ENCODE measurements at places on chromosomes 6 and 20. TPM values are rescaled to one million over a fixed set of nuclear protein-coding genes. Genes with fewer than 3 reads are reported as not detected.

DNA sequence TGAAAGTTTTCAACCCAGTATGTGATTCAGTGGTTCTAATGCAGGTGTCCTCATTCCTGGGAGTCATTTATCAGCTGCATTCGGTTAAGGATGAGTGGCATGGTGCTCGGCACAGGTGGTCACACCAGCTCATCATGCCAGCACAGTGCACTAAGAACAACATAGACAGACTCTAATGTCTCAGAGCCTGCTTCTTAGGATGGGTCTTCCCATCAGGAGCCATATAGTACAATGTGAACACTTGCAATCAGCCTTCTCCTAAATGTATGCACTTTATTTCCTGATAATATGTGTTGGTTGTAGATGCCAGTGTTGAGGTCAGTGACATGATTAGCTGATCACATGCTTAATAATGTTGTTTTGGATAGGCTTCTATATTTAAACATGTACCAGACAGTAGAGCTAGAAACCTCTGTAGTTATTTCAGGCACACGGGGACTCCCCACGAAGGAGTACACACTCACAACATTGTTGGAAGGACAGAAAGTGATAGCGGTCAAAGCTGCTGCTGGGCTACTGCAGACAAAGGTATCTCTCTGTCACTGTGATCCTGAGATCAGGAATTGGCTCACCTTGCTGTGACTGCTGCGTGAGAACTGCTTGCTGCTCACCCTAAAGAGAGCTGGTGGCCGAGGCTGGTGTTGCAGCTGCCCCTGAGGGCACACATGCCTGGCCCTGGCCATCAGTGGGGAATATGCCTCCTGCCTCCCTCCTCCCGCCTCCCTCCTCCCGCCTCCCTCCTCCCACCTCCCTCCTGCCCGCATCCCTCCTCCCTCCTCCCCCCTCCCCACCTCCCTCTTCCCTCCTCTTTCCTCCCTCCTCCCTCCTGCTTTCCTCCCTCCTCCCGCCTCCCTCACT lies 195.4 kb downstream of the SMOC2 start:
- DNase-seq: no peak

Gene KHDRBS2
- not detected for total RNA-seq

- DNase-seq: no peak
These were observed 1009.3 kb downstream of the GRIK2 start for GRCh38 chr6:102402635-102403329.

Gene GSTA3
- total RNA-seq: not detected

DNA sequence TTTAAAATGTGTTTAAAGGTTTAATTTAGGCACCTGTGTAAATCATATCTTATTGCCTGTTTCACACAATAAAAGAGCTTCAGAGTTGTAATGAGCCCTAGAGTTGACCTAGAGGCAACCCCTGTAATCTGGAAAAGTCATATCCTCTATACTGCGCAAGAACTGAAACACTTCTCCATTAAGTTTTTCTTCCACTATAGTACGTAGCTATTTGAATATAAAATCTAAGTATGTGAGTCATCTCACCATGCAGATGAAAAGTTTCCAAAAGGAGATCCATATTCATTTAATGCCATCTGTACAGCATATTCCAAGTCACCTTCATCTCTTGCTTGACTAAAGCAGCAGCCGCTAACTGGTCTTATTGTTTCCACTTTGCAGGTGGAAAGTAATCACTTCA lies 26.0 kb upstream of the TAAR1 start:
- no peak for DNase-seq

Gene LAMP5
- 1.0 TPM for total RNA-seq

Gene DNAH8
- total RNA-seq: not detected

GRCh38 chr6:114450631-114451030 lies 107.8 kb upstream of the HS3ST5 start:
- no peak for DNase-seq

DNA sequence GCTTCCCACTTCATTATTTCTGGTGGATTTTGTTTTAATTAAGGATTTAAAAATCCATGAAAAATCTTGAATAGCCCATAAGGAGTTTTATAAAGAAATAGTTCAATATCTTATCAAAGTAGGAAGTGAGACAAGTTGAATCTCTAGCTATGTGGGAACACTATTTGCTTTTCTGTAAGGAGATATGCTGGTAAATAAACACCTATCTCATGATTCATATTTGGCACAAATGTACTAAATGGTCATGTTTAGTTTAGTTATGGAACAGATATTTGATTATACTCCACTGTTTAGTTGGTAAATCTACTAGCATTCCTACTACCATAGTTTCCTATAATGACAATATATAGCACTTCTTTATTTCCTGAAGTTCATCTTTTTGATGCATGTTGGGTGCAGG lies 239.9 kb upstream of the CEP162 start:
- no peak for DNase-seq

Gene SYCP2L
- not detected for total RNA-seq

Gene SOBP
- 2.5 TPM for total RNA-seq

GRCh38 chr6:162026843-162027242 lies 700.7 kb downstream of the PRKN start:
- DNase-seq: no peak

DNA sequence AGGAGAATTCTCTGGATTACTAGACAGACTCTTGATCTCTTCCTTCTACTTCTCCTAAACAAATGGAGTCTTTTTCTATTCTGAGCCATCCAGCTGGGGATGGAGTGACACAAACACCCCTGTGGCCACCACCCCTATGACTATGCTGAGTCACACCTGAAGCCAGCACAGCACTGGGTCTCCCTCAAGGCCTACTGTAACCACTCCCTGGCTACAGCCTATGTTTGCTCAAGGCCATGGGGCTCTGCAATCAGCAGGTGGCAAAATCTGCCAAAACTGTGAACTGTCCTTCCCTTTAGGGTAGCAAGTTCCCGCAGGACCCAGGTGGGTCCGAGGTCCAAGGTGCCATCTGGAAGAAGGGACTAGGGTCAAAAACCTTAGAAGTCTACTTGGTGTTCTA lies 132.3 kb downstream of the TINAG start:
- DNase-seq: no peak

DNA sequence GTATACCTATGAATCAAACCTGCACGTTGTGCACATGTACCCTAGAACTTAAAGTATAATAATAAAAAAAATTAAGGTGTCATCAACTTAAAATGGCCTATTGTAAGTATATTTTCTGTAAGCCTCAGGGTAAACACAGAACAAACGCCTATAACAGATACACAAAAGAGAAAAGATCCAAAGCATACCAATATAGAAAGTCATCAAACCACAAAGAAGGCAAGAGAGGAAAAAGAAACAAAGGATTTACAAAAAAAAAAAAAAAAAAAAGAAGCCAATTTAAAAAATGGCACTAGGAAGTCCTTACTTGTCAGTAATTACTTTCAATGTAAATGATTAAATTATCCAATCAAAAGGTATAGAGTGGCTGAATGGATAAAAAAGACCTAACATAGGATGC lies 24.6 kb upstream of the ASF1A start:
- DNase-seq: no peak

DNA sequence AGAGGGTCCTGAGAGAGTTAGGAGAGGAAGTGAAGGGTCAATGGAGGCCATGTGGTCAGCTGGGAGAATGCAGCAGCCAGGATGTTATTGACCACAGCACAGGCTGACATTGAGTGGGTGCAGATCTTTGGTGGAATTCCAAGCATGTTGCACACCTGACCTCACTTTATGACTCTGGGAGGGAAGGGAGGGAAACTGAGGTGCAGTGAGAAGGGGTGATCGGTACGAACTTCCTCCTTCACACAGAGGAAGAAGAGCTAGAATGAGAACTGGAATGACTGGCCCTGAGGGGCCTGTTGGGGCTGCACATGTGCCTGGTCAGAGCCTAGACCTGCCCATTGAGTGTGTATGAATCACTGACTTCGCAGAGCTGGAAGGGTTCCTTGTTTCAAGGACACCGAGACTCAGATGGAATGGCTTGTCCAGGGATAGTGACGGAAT lies 9.8 kb downstream of the FAM83D start:
- DNase-seq: no peak

DNA sequence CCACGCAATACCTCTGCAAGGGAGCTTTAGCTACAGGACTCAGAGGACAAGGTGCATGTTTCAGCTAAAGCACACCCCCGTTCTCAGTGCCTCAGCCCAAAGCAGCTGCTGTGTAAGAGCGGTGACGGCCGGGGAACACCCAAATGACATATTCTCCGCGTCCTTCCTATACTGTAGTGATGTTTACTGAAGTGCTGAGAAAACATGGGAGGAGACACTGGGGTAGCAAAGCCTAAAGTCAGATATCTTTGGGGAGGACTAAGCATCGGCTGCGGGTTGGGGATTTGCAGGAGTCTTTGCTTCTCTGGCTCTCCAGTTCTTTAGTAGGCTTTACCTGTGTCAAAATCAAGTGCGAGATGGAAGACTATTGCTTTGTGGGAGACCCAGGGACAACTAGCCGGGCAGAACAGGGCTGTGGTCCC lies 1.7 kb downstream of the SLC22A23 start:
- DNase-seq: no peak

GRCh38 chr6:133083248-133083967 lies 157.7 kb upstream of the EYA4 start:
- no peak for DNase-seq

GRCh38 chr6:143262859-143263258 lies 187.6 kb downstream of the ADAT2 start:
- DNase-seq: no peak

Gene GLP1R
- total RNA-seq: not detected

Gene PPDPF
- 36.2 TPM for total RNA-seq

Gene MUC21
- total RNA-seq: not detected

DNA sequence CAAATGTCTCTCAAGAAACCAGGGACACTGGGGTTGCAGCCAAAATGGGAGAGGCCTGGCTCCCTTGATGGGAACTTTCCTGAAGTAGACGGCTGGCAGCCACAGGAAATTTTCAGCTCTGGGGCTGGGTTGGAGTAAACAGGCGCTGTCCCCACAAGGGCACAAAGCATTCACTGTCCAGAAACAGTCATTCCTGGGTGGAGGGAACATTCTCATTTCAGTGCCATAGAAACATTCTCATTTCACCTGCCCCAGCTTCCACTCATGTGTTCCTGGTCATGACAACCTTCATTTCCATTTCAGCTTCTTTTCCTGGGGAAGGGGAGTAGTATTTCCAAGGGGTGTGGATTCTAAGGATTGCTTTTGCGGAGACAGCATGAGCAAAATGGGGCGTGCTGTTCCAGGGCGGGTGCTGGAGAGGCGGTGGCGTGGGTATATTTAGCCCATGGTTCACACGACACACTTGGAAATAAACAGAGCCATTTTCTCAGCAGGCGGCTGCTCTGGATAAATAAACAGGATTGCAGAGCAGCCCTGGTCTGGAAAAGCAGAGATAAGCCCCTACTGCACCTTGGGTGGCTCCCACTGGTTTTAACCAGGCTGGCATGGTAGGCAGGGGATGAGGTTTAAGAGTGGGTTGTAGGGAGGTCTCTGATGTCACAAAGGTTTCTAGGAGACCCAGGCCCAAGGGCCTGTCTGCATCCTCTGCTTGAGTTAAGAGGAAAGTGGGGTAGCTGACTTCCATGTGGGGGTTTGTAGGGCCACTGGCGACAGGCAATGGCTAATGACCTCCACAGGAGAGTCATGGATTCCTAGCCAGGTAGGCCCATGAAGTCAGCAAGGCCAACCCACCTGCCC lies 32.9 kb downstream of the COX4I2 start:
- no peak for DNase-seq

DNA sequence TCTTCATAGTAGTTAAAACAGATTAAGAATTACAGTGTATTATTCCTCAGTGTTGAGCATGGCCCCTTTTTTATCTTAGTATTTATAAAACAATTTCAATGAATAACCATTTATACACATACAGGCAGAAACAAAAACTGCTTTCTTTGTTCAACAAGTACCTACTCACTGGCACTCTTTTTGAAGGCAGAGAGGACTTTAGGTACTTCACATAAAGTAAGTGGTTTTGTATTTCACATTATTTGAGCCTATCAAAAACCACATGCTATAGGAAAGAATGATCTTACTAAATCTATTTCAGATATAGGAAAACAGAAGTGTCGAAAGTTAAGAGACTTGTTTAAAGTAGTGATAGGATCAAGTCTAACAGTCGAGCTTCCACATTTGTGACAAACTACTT lies 73.8 kb downstream of the PRKN start:
- DNase-seq: no peak

GRCh38 chr6:57342148-57342669 lies 24.8 kb downstream of the PRIM2 start:
- no peak for DNase-seq
